NAMALWA (cell line): ENCODE measurements at places on chromosomes 2 and 18.
A peak's percentile ranks its signal among the peaks of the same experiment; 100 is the strongest.

DNA sequence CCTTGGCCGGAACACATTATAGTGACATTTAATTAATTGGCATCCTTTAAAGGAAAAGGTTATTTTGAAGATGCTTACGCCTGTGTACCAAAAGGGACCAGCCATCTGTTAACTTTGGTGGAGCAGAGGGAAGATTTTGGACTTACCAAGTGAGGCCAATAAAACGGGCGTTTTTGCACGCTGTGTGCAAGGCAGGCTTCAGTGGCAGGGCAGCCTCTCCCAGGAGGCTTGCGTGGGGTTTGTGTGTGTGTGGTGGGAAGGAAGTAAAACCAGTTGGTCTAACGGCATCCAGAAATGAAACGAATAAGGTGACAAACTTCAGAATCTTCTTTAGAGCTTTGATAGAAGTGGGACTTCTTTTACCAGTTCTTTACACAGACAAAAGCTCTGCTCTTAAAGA, 191.7 kb downstream of the PRKCE start:
- peak; percentile 55 for DNase-seq

GRCh38 chr2:10446631-10447030, 1.5 kb downstream of the ODC1 start:
- DNase-seq, result peak; percentile 53

GRCh38 chr2:232502911-232503808, 15.5 kb upstream of the ECEL1 start:
- DNase-seq, result no peak

DNA sequence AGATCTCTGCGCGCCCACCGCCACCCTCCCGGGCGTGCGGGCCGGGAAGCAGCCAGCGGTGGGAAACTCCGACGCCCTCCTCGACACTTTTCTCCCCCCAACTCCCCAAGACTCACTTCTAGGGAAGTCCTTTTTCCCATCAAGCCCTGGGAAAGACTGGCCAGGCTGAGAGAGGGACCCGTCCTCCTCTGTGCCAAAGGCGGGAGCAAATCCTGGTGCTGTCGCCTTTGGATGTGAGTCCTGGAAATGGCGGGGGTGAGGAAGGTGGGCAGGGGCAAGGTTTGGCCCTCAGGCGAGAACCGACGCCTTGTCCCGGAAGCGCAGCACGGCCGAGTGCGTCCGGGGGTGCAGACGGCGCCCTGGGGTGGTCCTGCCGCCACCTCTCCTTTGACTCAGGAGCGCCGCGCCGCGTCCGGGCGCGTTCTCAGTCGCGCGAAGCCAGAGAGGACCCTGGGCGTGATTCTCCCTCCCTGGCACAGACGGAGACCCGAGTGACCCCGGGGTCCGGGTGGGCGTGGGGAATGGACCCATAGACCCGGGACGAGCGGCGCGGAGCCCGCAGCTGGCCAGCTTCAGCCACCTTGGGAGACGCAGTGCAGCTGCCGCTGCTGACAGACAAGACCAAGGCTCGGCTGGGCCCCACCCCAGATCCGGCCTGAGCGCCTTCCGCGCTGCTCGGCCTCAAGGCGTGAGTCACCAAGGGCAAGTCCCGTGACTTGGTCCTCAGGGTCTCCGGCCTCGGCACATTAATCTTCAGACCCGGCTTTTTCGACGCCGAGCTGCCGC, 3.5 kb upstream of the LBX2 start:
- DNase-seq, result no peak

GRCh38 chr2:181394741-181395437, 62.3 kb upstream of the ITGA4 start:
- no peak for DNase-seq

DNA sequence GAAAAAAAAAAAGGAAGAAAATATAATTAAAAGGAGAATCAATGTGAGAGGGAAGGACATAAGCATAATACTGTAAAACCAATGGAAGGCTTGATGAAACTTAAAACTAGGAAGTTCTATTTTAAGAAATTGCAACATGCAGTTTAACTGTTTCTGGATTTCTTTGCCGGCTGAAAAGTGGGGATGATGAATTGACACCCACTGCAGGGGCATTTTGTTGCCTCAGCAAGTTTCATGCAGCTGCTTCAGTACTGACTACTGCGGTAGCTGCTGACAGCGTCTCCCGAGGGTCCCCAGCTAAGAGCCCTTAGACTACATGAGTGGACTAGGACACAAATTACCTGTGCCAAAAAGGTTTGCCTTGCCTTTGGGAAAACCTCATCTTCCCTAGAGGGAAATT, 69.2 kb downstream of the B3GNT2 start:
- DNase-seq, result no peak

DNA sequence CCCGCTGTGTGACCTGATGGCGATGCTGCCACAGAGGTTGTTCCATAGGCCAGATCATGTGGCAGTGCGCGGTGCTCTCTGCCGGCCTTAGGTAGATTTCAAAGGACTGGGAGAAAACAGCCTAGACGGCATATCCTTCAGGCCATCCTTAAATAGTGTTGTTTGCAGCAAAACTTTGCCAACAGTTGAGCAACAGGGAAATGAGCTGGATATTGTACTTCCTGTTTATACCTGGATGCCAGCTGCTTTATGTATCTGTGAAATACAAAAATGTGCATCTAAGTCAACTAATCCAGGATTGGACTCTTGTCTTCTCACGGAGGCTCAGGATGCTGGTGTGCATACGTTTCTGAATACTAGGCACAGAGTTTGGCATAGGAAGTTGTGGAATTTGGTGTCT, 107.1 kb downstream of the EML6 start:
- DNase-seq, result no peak

- DNase-seq, result no peak
Measured at GRCh38 chr2:198337368-198337767, 533.0 kb downstream of the PLCL1 start.

GRCh38 chr2:20249170-20249569, 24.2 kb upstream of the SDC1 start:
- no peak for DNase-seq

DNA sequence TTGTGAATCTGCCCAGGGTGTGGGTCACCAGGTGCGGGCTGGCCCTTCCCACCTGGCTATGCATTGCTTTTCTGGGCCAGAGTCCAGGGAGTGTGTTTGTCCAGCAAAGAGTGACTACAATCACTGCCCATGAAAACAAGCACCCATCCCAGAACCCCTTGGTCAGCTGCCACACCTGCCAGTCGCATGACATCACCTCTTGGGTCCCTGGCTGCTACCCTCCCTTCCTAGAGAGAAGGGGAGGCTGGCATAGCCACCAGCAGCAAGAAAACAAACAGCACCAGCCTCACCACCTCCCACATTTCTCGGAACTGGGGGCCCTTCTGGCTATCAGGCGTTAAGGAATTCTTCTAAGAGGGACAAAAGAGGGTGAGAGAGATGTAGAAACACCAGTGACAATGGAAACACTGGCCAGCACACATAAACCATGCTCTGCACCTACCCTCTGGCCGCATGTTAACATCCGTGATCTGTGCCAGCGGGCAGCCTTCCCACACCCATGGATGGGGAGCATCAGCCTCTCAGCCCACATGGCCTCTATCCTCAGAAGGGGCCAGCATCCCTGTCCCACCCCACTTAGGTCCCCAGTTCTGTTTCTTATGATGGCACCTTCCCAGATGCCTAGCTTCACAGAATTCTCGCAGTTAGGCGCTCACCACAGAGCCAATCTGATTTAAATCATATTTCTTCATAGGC, 109.7 kb upstream of the GLI2 start:
- no peak for DNase-seq

DNA sequence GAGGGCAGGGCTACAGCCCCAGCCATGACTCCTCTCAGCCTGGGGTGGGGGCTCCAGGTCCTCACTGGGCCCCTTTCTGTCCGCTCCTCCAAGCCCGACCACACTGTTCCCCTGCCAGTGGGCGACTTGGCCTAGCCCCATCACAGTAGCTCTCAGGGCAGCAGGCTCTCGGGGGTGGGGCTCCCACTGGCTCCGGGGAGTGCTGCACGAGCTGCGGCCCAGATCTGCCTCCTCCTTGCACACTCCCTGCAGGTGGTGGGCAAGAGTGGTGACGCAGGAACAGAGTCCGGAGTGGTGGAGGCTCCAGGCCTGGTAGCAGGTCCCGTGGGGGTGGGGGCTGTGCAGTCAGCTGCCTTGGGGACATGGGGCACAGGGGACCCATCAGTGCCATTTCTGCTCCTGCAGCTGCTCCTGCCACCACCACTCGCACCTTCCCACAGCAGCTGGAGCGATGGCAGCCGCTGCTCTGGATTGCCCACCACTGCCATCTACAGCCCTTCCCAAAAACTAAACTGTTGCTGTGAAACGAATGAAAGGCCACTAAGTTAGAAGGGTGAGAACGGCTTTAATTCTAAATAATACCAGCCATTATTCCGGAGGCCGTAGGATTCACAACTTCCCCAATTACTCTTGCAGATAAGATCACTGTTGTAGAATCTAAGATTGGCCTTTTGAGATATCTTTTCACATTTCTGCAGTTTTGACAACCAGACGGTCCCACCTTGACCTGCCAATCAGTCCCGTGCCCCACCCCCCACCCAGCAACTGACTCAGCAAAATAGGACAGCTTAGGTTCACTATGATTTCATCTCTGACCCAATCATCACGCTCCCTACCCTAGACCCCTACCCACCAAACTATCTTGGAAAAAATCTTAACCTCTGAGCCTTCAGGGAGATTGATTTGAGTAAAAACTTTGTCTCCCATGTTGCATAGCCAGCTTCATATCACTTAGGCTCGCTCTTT, 530.2 kb downstream of the DCC start:
- DNase-seq, result no peak
